T-helper 2 cell (primary cell): ENCODE measurements at places on chromosomes 5 and 9.
A peak's percentile ranks its signal among the peaks of the same experiment; 100 is the strongest.

- DNase-seq, result no peak
Observed at GRCh38 chr5:150017226-150018005, 16.9 kb downstream of the HMGXB3 start.

DNA sequence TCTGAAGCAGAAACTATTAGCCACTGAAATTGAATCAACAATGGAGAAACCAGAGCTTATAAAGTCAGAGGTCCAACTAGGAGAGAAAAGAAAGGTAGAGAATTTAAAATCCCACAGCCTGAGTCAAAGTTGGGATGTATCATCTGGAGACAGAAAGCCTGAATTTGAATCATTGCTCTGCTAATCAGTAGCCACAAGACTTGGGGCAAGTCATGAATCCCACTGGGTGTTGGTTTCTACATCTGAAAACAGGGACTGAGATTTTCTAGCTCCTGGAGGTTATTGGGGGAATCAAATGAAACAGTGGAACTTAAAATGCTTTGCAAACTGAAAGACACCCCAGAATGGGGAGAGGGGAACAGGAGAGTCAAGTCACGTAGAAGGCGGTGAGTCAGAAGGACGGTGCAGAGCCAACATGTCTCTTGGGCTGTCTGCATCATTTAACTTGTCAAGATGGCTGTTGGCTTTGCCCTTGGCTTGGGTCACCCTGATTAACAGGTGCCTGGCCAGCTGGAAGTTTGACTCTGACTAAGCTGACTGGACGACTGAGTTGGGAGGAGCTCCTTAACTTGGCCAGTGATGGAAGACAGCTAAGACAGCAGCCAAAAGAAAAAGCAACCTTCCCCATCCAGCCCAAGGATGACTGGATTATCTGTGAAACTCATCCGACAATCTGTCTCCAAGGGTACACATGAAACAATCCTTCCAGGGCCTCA is 60.6 kb upstream of the ADRA1B start:
- no peak for DNase-seq

DNA sequence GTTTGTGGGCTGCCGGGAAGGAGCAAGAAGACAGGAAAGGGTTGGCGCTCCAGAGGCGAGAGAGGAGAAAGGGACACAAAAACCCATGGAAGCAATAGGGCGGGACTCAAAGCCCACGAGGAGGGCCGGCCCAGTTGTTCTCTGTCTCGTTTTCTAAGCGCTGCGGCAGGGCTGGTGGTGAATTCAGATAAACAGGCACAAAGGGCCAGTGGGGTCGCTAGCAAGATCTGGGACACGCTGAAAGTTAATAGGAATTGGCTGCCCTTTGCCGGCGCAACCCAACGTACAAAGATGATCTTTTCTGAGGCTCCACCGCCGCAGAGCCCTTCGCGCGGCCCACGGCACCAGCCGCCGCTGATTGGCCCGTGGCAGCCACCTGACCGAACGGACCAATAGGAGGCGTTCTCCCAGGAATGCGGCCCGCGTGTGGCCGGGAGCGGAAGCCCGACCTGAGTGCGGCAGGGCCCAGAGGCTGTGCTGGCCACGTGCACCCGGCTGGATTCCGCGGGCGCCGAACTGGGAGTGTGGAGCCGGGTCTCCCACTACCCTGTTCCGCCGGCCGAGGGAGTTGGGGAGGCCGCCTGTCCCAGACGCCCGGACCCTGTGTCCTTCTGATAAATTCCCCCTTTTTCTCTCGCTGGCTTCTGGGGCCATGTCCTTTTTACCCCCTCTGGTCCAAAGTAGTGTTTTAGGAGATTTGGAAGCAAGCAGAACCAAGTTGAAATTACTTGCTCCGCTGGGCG is 16.8 kb upstream of the NSD1 start:
- DNase-seq, result peak; percentile 77

- peak; percentile 57 for DNase-seq
Observed at GRCh38 chr9:133701321-133701980, 36.7 kb downstream of the SARDH start.

GRCh38 chr5:39423331-39423751 is 1.4 kb downstream of the DAB2 start:
- DNase-seq, result no peak

DNA sequence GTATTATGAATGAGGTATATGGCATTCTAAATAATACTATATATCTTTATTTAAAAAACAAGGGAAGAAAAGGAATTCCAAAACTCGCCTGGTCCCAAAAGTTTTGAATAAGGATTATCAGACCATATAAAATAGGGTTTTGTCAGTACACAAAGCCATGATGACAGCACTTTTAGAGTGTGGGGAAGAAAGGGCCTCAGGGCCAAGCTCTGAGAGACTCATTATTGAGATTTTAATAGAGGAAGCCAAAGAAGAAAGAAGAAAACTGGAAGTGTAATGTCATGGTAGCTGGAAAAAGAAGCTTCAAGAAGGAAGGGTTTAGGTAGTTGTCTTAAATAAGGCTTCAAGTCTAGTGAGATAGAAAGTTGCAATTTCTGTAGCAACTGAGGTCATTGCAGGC is 53.0 kb downstream of the FCHO2 start:
- no peak for DNase-seq

GRCh38 chr5:152137063-152137462 is 212.4 kb upstream of the GLRA1 start:
- DNase-seq, result no peak

DNA sequence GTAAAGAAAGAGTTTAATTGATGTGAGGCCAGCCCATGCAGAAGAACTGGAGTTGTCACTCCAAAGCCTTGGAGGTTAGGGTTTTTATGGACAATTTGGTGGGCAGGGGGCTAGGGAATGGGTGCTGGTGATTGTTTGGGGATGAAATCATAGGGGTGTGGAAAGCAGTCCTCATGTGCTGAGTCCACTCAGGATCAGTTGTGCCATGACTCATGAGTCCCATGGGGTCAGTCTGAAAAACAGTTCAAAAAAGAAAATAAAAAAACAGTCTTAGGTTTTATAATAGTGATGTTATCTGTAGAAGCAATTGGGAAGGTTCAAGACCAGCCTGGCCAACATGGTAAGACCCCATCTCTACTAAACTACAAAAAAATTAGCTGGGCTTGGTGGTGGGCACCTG is 162.3 kb downstream of the KDM4C start:
- DNase-seq, result no peak

DNA sequence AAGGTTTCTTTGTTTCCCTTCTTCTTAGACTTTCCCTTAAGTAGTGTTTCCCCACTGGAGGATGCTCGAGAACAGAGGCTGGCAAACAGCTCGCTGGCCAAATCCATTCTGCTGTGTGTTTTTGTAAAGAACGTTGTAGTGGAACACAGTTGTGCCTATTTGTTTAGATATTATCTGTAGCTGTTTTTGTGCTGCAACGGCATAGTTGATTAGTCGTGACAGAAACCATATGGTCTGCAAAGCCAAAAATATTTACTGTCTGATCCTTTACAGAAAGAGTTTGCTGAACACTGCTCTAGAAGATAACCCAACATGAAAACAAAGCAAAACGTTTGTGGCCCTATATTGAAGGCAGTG is 47.0 kb upstream of the EGFLAM start:
- no peak for DNase-seq

DNA sequence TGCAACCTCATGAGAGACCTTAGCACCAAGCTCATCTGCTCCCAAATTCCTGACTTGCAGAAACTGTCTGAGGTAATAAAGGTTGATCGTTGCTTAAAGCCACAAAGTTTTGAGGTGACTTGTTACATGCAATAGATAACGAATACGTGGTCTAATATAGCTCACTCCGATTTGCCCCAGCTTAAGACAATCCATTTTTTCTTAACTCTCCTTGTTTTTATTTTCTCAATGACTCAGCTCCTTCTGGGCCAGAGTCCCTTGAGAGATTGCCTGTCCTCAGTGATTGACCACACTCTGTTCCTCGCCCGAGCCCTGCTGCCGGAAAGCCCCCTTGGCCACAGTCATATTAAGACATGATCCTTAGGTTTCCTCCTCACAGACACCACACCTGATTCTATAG is 63.7 kb upstream of the FANCC start:
- no peak for DNase-seq

DNA sequence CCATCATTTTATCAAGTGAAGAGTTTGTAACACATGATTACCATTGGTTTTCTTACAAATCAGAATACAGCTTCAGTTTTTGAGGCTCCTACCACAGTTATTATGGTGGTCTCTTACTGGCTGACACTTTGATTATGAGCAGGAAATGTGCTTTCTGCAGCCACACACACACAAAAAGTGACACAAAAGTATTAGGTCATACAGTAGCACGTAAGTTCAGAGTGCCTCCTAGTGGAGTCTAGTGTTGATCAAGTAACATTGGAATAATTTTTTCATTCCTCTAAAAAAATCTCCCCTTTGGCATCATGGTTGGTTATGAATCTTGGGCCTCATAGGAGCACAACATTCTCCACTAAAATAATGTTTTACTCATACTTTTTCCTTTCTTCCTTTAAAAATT is 37.6 kb downstream of the PAM start:
- DNase-seq, result peak; percentile 37

- DNase-seq, result no peak
Observed at GRCh38 chr9:136975644-136976043, 1.7 kb upstream of the PTGDS start.

GRCh38 chr5:69492391-69492922 is at the start of gene OCLN:
Gene OCLN (plus strand): TSS chr5:69492790. CDS start chr5:69504245, 11,455 bp downstream.
- no peak for DNase-seq

DNA sequence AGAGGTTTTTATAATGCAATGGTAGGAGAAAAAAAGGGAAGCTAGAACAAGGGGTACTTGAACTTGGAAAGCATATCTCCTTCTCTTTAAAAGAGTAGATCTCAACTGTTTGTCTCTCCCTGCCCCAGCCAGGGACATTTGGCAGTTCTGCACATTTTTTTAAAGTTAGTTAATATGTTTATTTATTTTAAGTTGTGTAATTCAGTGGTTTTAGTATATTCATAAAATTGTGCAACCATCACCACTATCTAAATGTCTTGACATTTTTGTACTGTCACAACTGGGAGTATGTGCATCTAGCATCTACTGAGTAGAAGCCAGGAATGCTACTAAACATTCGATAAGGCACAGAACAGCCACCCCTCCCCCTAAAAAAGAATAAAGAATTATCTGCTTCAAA is 103.5 kb upstream of the DPYSL3 start:
- no peak for DNase-seq

GRCh38 chr5:125408448-125409233 is 662.2 kb upstream of the ZNF608 start:
- no peak for DNase-seq

DNA sequence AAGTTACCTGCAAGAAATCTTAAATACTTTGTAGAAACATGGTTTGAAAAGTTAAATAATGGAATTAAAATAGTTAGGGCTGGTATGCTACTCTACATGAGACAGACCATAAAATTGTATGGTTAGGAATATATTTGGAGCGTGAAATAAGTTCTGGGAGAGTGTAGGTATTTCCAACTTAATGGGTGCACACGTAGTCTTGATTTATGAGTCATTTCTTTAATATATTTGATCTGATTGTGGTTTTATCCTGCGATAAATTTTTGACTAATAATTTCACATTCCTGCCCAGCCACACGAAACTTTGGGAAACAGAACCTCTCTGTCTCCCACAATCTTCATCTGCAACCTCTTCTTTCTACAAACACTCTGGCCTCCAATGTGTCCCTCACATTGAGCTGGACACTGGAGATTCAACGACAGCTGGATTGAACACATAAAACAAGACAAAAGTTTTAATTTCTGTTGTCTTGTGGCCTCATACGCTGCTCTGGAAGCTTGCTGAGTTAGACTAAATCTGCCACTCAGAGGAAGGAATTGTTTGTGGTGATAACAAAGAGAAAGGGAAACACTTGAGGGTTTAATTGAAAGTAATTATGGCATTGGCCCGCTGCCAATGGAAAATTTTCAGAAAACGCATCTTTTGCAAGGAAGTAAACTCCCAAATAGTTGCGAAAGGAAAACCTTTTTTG is 201.8 kb upstream of the ZNF608 start:
- no peak for DNase-seq

- no peak for DNase-seq
Observed at GRCh38 chr5:179294131-179294780, 51.0 kb downstream of the ADAMTS2 start.

DNA sequence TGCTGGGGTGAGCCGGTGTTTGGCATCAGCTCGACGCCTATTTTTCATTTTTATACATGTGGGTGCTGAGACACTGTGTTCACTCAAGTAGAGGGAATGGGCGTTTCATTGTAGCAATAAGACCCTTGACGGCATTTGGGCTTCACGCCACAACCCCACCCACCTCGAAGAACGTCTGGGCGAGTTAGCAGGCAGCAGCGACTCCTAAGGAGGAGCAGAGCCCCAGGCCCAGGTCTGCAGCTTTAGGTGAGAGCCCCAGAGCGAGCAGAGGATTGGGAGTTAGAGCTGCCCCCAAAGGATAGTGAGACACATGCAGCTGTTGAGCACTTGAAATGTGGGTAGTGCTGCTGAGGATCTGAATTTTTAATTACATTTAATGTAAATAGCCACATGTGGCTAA is 1.6 kb upstream of the ZFP62 start:
- DNase-seq, result no peak

DNA sequence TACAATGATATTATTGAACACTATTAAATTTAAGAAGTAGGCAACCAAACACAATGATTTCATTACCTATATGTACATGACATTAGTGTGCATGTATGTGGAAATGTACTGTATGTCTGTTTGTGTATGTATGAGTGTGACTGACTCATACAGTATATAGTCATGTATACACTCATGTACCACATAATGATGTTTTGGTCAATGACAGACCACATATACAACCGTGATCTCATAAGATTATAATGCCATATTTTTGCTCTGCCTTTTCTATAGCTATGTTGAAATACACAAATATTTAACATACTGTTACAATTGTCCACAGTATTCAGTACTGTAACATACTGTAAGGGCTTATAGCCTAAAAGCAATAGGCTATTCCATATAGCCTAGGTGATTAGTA is 19.7 kb downstream of the SVEP1 start:
- DNase-seq, result no peak

DNA sequence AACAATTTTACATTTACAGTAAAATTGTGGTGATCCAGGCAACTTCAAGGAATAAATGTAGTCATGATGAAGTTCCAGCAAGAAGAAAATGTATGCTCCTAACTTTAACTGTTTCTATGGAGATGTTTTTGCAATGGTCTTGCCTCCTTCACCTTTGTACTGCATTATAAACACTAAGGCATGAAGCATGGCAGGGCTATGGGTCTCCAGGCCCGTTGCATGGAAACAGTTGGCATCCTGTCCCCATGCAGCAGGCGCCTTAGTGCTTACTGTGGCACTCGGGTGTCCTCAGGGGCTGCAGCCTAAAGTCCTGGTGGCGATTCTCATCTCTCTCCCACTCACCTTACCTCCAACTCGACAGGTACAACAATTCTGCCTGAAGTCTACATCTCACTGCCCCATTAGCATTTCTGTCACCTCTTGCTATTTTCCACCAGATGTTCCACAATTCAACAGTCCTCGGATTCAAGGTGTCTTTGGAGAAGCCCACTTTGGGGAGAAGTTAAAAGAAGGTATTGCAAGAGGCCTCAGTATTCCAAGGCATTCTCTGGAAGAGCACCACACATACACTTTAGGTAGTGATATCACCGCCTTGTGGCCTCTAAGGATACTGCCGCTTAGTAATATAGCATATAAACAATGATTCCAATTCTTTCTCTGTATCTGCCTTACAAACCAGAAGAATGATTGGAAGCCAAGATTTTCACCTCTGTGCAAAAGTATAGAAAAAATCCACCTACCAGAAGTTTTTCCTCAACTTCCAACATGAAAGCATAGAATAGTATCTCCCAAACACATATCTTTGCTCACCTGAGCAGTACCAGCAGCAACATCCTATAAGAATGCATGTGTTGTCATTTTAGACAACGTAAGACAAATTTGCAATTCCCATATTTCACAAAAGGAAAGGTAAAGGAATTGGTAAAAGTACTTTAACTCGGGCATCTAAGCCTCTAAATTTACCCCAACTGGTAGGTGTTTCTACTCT is 5.1 kb downstream of the LIFR start:
- peak; percentile 10 for DNase-seq
